ENCODE measurements at places on chromosomes 2 and 18. TPM values are rescaled to one million over a fixed set of nuclear protein-coding genes. Genes with fewer than 3 reads are reported as not detected.

The SAG gene
- polyA plus RNA-seq = 0.16 TPM

The POTEJ gene
- 0.06 TPM for polyA plus RNA-seq

The DNER gene
- 67.7 TPM for polyA plus RNA-seq

The STK36 gene
- 55.3 TPM for polyA plus RNA-seq

- DNase-seq = no peak
Observed at GRCh38 chr2:45982096-45982495, 315.1 kb upstream of the EPAS1 start.

DNA sequence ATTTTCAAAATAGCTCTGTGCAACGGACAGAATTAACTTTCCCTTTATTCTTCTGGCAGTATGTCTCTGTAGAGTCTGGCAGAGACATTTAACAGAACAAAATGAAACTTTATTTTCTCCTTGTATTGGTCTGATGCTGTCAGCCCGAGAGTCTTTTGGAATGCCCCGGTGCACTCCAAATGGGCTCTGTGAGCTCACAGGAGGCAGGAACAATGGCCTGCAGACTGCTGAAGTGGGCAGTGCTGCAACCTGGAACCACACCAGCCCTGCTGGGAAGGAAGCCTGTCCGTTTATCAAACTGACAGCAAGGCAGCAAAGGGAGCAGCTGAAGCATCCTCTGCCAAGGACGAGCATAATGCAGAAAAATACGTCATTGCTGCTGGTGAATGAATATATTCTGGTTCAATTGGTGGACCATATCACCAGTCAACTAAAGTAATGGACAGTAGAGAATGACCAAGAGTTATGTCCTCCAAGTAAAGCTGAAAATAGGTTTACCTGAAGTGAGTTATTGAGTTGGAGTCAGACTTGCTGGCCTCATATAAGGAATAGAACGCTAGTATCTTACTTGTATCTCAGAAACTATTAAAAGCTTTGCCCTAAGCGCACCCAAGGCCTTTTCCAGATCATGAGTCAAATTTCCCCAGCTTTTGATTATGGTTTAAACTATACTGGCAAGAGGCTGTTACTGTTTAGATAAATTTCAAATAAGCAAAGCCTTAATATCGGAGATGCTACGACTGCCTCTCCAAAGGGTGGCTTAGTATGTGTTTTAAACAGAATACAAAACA, 207.6 kb upstream of the TANK start:
- DNase-seq = no peak

GRCh38 chr2:21466341-21466927, 342.7 kb downstream of the TDRD15 start:
- DNase-seq = no peak

DNA sequence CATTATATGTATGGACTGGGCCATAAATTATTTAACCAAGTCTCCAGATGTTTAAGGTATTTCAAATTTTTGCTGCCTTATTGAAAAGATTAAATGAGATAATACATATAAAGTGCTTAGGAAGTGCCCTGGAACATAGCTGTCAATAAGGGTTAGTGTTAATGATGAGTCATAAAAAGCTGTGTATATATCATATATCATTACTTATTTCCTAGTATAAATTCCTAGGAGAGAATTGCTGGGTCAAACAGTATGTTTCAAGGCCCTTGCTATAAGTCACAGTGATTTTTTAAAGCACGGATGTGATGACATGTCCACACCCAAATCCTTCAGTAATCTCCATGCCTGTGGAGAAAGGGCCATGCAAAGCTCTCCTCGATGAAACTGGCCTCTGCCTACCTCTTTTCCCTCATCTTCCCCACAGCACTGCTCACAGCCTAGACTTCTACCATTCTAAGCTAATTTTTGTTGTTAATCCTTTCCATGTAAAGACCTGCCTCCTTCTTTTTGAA, 8.5 kb downstream of the ZNF2 start:
- no peak for DNase-seq

DNA sequence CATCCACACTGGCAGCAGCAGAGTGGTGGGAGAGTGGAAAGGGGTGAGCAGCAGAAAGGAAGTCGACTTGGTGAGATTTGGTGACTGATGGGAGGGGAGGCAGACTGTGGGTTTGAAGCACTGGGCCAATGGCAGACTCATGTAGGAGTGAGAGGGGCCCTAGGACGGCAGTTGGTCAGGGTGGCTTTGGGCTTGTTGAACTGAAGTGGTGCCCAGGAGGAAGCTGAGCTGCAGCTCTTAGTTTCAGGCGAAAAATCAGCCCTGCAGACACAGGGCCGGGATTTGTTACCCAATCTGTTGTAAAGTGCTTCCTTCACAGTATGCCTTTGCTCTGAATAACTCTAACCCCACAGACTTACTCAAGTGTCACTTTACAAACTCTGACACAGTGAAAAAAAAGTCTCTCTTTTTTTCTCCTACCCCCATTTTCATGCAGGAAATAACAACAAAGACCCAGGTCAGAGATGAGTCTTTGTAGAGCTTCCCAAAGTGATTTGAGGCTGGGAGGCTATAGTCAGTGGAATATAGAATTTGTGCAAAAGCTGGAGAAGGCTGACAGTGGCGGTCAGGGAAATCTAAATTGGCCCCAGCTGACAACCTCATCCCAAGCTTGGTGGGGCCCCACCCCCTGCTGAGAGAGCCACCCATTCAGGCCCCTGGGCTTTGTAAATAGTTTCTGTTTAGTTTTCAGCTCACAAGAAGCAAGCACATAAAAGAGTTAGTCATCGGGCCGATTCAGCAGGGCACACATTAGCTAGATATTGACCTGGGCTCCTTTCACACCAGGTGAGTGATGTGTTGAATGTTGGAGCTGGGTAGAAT, 226.9 kb downstream of the VAPA start:
- DNase-seq = no peak

GRCh38 chr2:61138859-61139258, 23.1 kb upstream of the C2orf74 start:
- DNase-seq = no peak

DNA sequence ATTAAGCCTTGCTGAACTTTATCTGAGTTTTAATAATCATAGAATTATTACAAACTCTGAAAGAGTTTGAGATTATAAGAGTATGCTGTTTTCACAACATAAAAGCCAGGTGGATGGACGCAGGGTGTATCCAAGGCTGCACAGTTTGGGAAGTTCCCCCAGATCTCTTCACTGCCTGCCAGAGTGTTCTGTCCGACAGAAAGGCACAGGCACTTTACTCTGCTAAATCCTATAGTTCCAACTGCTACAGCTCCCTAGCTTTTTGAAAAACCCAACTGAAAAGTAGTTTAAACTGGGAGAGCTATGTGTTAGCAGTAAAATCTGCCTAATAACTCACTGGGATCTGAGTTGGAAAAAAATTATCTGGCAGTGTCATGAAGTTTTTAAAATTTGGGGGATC, 38.0 kb downstream of the MFSD6 start:
- no peak for DNase-seq

GRCh38 chr2:119731983-119732382, 27.7 kb upstream of the PTPN4 start:
- no peak for DNase-seq

- no peak for DNase-seq
Observed at GRCh38 chr2:186721956-186722355, 28.1 kb downstream of the FAM171B start.

DNA sequence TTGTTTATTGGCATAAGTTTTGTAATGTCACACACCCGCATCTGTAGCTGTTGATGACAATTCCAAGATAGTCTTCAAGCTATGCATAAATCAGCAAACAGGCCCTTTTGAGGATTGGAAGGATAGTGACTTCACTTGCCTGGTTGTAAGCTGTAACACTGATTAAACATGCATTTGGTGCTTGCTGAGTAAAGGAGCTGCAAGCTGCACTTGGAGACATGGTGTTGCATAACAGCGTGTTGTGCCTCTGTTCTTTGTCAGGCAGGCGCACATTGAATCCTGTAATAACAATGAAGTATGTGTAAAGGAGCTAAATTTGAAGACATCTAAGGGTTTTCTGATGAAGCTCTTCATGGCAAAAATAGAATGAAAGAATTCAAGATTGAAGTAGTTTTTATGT, 68.7 kb upstream of the TTC27 start:
- no peak for DNase-seq

GRCh38 chr2:24493713-24494112, 2.7 kb downstream of the NCOA1 start:
- DNase-seq = no peak

DNA sequence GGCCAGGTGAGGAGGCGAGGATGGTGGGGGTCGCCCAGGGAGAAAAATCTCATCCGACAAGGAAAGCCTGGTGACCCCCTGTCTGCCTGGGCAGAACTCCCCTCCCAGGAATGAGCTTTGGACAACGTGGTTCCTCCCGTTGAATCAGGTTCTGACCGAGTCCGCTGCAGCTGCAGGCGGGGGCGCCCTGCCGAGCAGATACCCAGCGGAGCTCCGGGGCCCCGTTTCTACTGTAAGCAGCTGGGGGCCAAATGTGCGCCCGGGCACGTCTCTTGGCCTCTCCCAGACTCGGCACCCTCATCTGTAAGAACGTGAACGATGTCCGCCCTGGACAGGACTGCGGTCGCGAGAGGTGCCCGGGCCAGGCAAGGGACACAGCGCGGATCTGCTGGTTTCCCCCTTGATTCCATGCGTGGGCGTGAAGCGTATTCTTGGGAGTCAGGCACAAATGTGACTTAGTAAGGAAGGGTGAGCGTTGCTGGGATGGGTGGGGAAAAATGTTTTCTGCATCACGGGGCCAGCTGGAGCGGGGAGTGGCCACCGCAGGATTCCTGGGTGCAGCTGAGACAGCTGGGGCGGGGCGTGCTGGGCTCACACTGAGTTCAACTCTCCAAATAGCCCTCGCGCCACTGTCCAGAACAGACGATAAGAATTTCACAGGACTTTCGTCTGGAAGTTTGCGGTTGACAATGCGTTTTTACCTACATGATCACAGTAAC, 20.2 kb upstream of the TUBB6 start:
- DNase-seq = no peak
